GM04503 (cell line): ENCODE measurements at places on chromosomes 11 and 22.
A peak's percentile ranks its signal among the peaks of the same experiment; 100 is the strongest.

GRCh38 chr11:47523490-47524225 lies 29.3 kb downstream of the CELF1 start:
- peak; percentile 47 for DNase-seq

- peak; percentile 81 for DNase-seq
Observed at GRCh38 chr22:35914665-35915476, 113.8 kb downstream of the RBFOX2 start.

DNA sequence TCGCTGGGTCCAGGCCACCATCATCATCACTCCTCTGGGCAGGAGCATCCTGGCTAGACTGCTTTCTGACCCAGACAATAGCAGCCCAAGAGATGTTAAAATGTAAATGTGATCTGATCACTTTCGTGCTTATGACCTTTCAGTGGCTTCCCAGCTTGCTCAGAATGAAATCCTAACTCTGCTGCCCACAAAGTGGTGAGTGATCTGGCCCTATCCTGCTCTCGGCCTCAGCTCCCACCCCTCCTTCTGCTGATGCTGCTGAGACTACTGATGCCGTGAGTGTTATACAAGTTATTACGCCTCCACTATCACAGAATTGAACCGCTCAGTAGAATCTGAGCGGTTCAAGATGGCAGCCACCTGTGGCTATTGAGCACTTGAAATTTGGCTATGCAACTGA lies 26.2 kb downstream of the ELF5 start:
- DNase-seq: no peak

DNA sequence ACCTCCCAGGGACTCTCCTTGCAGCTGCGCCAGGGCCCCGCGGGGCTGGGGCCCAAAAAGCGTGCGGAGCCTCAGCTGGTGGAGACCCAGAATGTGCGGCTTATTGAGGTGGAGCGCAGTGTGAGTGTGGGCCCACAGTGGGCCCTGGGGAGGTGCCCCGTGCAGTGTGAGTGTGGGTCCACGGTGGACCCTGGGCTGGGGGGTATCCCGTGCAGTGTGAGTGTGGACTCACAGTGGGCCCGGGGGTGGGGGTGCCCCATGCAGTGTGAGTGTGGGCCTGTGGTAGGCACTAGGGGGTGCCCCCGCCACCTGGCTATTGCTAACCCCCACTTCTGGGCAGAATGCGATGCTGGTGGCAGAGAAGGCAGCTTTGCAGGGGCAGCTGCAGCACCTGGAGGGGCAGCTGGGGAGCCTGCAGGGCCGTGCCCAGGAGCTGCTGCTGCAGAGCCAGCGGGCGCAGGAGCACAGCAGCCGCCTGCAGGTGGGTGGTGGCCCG lies 7.8 kb upstream of the RPS6KA4 start:
- no peak for DNase-seq

- no peak for DNase-seq
Observed at GRCh38 chr11:72782081-72782920, 11.5 kb downstream of the STARD10 start.

- no peak for DNase-seq
Observed at GRCh38 chr11:11043721-11044120, 185.9 kb upstream of the ZBED5 start.

DNA sequence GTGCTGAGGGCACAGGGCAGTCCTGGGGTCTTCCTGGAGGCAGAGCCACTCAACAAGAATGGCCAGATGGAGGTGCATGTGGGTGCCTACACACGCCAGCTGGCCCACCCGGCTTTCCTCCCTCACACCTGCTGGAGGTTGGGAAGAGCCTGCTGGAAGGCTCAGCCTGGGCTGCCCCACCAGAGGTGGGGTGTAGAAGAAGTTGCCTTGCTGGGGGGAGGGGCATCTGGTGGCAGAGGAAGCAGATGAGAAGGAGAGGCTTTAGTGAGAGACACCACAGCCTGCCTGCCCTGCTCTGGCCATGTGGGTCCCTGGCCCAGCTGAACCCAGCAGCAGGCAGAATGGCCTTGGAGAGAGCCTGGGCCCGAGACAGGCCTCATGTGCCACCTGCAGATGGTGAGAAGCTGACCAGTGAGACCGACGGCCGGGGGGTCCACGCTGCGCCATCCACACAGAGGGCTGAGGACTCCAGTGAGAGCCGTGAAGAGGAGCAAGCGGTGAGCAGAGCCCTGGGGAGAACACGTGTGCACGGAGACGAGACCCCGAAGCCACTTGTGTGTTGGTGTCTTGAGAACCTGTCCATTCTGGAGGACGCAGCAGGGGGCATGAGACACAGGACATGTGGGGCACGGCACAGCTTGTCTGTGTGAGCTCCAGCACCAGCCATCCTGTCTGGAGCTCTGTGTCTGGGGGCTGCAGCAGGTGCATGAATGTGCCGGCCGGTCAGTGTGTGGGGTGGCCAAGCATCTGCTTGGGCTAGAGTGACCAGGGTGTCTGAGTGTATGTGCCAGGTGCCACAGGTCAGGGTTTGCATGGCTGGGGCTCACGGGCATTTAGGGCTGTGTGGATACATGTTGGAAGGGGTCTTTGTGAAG lies 2.7 kb downstream of the B4GALNT4 start:
- no peak for DNase-seq

- no peak for DNase-seq
Observed at GRCh38 chr11:86459682-86460460, 85.2 kb downstream of the CCDC81 start.

- no peak for DNase-seq
Observed at GRCh38 chr11:47105974-47106373, 70.7 kb downstream of the ARFGAP2 start.

GRCh38 chr11:119206511-119207414 lies 624 bp downstream of the CBL start:
- no peak for DNase-seq

GRCh38 chr22:44697423-44698141 lies 4.4 kb upstream of the PRR5 start:
- DNase-seq: no peak

- no peak for DNase-seq
Observed at GRCh38 chr22:19795617-19796008, 35.0 kb downstream of the TBX1 start.

- no peak for DNase-seq
Observed at GRCh38 chr11:977830-978720, 52.4 kb downstream of the AP2A2 start.

GRCh38 chr22:48757985-48758561 lies 1069.6 kb downstream of the BRD1 start:
- DNase-seq: no peak

GRCh38 chr11:64677441-64678023 lies 45.5 kb downstream of the NRXN2 start:
- no peak for DNase-seq

- DNase-seq: no peak
Observed at GRCh38 chr22:30861131-30861530, 107.4 kb downstream of the MORC2 start.

DNA sequence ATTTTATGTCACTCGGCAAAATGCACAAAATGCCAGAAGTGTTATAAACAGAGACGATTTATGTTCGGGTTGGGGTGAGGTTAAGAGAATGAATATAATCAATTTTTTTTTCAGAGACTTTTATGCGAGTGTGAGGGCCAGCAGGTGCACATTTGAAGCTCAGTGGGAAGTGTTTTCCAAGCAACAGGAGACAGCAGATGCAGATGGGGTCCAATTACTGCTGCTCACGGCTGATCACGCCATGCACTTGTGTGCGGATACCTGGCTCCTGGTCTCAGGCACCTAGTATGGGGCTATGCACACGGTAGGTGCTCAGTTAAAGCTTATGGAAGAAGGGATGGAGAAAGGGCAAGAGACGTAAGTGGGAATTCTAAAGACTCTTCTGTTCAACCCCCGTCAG lies 249.1 kb downstream of the MIAT start:
- DNase-seq: no peak

DNA sequence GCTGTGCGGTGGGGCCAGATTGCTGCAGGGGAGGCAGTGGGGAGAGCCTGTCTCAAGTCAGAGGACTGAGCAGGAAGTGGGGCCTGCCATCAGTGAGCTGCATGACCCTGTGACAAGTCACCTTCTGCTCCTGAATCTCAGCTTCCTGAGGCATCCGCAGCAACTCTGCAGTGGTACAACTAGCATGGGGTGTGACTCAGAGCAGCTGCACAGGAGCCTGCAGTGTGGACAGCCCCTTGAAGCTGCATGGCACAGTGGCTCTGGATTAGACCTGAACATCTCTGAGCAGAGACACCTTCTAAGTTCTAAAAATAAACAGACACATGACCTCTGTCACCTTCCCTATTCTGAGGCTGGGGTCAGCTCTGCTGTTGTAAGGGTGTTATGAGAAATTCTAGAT lies 18.0 kb downstream of the FAM227A start:
- DNase-seq: no peak

DNA sequence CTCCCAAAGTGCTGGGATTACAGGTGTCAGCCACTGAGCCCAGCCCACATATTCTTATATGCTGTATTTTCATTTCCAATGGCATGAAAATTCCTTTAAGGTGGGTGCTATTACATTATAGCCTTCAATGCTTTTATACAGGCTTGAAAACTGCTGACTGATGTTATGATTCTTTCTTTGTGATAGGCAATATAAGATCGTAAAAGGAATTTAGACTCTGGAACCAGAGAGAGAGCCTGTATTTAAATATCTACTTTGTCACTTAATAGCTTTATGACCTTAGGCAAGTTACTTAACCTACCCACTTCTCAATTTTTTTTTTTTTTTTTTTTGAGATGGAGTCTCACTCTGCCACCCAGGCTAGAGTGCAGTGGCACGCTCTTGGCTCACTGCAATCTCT lies 26.2 kb downstream of the AGBL2 start:
- no peak for DNase-seq

- DNase-seq: no peak
Observed at GRCh38 chr22:37213941-37214730, 1.9 kb upstream of the SSTR3 start.

DNA sequence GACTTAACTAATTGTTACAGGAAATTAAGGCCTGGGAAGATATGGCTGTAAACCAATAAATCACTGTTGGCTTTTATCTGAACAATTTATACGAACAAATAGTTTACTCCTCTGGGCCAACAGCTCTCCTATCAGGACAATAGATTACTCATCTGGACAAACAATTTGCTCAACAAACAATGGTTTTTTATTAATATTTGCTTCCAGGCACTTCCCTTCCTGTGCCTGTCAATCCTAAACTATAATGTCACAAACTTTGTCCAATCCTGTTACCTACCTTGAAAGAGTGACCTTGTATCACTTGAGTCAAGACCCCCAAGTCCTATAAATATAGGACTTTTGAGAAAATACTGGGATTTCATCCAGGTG lies 87.6 kb upstream of the OR9Q1 start:
- no peak for DNase-seq

GRCh38 chr11:11178671-11179638 lies 174.1 kb downstream of the CSNK2A3 start:
- peak; percentile 37 for DNase-seq

DNA sequence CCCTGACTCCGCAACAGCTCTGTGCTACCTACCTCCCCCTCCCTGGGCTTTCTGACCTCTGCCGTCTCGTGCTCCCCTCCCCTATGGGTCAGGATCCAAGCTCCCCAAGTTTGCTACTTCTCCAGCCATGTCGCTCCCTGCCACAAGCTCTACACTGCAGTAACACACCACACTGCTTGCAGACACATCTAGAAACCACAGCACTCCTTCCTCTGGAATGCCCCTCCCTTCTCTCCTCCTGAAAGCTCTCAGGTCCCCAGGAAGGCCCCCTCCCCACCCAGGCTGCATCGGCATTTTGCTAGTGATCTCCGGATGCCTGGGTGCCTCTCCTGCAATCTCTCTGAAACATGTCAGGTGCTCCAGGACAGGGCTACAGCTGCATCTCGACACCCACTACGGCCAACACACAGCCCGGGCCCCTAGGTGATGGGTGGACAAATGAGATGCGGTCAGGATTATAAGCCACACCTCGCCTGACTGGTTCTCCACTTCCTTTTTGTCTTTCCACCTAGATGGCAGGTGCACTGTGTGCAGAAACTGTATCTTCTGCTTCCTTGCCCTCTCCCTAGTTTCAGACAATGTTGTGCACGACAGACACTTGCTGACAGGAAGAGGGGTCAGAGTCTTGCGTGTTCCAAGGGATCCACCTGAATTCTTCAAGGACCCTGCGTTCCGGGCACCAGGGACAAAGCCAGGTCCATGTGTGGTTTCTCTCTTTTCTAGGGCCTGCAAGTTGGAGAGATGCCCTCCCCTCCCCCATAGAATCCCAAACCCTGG lies 22.9 kb downstream of the RPUSD4 start:
- no peak for DNase-seq

DNA sequence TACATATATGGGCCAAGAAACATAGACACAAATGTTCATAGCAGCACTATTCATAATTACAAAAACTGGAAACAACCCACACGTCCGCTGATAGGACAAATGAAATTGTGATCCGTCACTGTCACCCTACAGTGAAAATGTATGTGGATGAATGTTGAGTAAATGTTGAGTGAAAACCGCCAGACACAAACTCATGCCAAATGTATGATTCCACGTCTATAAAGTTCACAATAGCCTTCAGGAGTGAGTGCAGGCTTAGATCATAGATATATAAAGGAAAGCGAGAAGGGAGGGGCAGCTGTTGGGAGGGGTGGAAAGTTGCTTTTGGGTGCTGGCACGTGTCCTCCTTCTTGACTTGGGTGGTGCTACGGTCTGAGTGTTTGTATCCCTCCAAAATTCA lies 33.6 kb downstream of the DBX1 start:
- no peak for DNase-seq

DNA sequence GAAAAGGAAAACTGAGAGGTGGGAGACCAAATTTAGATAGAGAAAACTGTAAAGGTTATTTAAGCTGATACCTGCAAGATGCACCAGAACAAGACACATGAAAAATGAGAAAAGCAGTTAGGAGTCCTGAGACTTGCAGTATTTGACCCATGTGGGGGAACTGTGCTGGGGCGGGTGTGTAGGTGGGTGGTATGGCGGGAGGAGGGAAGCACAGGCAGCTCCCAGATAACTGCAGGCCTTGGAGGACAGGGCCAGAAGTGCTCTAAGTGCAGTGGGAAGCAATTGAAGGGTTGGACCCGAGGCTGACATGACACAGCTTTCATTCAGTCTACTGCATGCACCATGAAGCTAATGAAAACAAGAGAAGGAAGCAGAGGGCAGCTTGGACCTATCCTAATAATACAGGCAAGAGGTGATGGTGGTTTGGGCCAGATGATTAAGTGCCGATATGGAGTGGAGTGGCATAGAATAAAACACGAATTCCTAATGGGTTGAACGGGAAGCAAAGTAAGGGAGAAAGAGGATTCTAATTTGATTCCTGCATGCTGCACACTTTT lies 48.0 kb upstream of the ANO3 start:
- no peak for DNase-seq

DNA sequence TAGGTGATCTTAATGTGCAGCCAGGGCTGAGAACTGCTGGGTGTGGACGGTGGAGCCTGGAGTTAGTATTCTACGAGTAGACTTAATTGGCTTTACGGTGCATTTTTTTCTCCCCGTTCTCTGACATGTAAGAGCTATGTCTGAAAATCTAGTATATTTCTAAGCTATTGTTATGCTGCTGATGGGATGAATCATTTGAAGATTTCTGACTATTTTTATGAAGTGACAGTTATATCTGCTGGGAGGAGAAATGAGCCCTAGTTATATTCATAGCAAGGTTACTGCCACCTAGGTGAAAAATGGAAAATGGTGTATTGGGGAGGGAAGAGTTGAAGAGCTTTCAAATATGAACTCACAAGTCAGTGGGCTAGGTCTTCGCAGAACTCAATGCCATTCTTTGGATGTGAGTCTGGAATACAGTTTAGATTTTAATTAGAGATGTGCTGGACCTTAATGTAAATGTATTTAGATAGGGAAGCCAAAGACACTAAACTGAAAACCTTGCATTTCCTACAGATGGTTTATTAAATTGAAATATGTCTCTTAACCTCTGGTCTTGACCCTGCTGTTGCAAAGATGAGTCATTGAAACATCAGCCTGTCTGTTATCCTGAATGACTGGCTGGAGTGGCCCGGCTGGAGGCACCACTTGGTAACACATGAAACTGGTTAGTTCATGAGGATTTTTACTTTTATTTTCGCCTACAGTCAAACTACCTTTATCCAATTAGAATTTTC lies 293.7 kb downstream of the DDX10 start:
- DNase-seq: no peak
